ENCODE measurements at places on chromosomes 1 and 21.

GRCh38 chr1:18849261-18849711 lies 10.2 kb downstream of the TAS1R2 start:
- DNase-seq, result no peak

DNA sequence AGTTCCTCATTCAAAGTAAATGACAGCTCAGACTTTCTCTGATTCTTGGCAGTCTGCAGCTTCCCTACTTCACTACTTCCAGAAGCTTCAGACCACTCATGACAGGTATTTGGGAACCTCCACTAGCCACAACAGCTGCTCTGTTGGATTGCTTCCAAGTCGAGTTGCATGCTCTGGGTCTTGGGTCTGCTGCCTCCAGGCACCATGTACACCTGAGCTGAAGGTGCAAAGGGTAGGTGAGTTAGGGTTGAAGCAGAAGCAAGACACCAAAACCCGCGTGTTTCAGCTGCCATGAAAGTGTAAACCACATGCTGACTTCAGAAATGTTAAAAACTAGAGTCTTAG lies 62.7 kb downstream of the ZNF684 start:
- no peak for DNase-seq

DNA sequence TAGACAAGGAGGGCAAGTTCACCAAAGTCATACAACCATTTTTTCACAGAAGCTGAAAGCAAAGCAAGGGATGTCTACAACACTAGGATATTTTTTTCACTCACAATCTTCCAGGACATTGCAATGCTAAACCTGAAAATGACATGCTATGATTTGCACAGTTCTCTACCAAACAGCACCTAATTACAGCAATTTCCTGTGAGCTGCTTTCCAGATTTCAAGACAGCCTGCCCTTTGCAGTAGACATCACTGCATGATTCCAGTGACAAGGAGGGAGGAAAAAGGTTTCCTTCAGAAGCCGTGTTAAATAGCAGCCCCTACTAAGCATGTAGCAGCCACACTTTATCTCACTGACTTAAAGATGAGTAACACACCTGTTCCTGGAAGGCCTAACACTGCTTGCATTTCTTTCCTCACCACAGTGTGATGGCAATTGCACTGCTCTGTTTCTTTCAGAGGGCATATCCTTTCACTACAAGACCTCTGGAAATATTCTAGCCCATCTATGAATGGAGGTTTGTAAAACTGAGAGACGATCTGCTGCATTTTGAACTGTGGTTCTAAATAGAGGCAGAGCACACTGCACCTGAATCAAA lies 97.1 kb downstream of the DUSP10 start:
- DNase-seq, result no peak

DNA sequence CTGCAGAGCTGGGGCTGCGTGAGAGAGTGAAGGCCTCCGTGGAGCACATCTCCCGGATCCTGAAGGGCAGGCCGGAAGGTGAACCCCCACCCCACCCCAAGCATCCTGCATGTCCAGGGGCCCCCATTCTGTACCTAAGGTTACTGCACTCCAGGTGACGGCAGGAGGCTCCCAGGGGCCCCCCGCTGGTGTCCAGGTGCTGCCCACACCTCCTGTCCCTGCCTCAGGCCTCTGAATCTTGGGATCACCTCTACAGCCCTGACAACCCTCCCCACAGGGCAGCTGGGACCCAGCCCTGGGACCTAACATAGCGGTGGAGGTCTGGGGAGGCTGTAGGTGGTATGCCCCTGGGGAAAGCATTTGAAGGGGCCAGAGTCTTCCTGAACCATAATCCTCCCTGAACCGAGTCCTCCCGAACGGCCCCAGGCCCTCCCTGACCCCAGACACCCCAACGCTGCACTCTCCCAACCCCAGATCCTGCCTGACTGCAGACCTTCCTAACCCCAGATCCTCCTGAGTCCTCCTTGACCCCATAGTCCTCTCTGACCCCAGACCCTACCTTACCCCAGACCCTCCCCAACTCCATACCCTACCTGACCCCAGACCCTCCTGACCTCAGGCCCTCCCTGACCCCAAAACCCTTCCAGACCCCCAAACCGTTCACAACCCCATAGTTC lies 33.5 kb downstream of the TRIM11 start:
- DNase-seq, result no peak

DNA sequence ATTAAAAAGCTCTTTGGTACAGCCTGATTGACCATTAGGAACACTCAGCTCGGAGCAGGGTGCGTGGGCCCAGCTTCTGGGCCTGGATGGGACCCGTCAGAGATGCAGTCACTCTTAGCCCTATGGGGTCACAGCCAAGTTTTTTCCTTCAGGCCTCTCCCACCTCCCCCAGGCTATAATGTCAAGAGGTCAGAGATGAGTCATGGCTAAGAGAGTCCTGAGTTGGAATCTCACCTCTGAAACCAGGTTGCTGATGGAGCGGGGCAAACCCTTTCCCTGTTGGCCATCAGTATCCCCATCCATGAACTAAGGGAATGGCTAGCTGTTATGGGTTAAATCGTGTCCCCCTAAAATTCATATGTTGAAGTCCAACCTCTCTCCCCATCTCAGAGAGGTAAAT lies 195.9 kb upstream of the POU3F1 start:
- DNase-seq, result no peak

DNA sequence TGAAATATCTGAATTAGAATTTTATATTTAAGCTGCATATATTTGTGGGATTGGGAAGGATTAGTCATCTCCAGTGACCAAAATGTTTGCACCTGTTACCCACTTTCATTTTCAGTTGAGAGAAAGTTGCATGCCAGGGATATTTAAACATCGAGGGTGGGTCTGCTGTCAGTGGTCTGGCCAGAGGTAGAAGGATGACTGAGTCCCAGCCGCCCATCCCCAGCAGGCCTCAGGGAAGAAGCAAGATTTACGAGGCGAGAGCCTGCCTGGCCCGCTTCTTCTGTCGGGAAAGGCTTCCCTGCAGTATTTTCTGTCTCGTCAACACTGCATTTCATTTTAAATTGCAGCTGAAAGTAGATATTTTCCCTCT lies 1.4 kb upstream of the MAN1C1 start:
- no peak for DNase-seq

GRCh38 chr1:201912832-201913231 lies 24.1 kb downstream of the SHISA4 start:
- DNase-seq, result no peak

DNA sequence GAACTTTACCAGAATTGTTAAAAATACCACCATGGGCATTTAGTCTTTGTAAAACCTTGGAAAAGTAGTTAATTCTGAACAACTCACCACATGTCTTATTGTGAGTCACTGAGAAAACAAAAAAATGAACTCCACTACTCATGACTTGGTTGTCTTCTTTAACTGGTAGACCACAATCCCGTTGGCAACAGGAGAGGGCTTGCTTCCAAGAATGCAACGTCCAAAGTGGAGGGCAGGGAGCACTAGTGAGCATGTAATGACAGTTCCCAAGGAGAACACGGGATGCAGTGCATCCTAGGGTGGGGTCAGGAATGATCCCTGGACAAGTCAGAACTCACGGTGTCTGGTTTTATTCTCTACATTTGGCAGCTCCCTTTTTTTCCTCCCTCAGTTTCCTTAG lies 15.2 kb upstream of the HMCN1 start:
- DNase-seq, result no peak

GRCh38 chr1:21022279-21023040 lies 154.2 kb downstream of the EIF4G3 start:
- no peak for DNase-seq

DNA sequence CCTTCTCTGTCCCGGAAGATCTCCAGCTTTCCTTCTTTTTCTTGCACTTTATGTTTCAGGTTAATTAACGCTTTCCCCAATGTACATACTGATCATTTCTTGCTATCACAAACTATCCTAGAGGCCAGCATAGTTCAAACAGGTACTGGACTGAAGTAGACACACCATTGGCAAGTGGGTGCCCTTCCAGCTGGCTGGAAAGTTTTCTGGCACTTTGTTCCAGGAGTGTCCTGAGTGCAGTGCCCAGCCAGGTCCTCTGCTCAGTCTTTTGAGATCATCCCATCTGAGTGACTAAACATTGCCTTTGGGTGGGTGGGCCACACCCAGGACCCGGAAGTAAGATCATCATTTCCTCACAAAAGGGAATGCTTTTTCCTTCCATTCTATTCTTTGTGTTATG lies 15.0 kb upstream of the DUSP23 start:
- no peak for DNase-seq

GRCh38 chr1:237760951-237761350 lies 129.8 kb downstream of the ZP4 start:
- DNase-seq, result no peak

DNA sequence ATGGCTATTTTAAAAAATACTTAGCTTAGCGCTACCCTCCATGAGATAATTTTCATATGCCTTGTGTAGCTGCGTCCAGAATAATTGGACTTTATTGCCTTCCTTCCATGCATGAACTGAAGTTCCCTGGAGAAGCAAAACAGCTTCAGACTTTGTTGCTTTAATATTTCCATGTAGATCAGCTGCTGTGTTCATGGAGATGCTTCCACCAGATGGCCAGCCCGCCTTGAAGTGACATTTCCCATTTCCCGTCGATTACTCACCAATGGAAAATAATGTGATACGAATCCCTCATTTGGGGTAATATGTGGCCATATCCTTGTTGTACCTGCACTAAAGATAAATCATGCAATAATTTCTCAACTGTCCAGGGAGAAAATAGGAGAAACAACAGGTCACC lies 47.4 kb upstream of the CLDN14 start:
- no peak for DNase-seq

DNA sequence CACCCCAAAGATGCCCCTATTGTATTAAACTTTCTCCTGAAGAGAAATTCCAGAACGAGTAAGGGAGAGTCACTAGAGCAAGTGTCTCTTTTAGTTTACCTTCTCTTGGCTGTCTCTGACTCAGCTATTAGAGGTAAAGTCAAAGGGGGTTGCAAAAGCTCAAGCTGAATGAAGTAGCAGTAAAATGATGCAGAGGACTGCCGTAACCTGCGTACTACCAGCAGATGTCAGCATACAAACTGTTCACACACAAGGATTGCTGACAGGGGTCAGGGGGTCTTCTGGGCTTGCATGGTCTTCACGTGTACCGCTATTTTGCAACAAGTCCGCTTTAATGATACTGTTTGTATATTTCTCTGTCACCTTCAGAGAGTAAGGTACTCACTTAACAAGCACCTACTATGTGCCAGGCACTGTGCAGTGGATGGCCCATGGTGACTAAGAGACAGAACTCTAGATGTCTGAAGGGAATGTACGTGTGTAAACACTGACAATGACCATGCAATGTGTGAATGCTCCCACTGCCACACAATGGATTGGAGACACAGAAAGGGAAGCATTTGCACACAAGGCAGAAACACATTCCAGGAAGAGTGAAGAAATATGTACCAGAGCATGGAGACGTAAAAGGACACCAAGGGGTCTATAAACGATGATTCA lies 34.9 kb downstream of the CHML start:
- DNase-seq, result no peak

DNA sequence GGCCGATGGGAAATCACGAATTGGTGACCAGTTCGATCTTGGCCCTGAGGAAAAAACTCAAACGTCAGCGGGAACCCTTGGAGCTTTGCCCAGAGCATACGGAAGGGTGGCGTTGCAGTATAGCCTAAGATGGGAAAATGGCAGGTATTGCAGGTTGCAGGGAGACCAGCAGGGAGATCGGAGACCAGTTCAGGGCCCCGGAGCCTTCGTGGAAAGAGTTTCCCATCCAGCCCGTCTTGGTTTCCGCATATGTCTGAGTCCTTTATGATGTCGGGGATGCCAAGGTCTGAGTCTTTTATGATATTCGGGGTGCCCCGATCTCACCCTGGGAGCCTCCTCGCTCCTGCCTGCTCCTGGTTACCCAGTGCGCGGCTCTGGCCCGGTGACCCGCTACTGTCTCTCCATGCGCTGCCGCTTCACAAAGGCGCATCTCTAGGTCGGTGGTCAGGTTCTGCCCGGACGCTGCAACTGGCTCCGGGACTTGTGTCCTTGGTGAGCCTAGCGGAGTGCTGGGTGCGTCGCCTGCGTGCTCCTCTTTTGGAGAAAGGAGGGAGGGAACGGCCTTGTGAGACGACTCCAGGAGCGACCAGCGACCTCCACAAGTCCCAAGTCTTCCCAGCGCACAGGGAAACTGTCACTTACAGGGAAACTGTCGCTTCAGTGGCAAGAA lies 94.2 kb downstream of the PRKAB2 start:
- DNase-seq, result no peak

DNA sequence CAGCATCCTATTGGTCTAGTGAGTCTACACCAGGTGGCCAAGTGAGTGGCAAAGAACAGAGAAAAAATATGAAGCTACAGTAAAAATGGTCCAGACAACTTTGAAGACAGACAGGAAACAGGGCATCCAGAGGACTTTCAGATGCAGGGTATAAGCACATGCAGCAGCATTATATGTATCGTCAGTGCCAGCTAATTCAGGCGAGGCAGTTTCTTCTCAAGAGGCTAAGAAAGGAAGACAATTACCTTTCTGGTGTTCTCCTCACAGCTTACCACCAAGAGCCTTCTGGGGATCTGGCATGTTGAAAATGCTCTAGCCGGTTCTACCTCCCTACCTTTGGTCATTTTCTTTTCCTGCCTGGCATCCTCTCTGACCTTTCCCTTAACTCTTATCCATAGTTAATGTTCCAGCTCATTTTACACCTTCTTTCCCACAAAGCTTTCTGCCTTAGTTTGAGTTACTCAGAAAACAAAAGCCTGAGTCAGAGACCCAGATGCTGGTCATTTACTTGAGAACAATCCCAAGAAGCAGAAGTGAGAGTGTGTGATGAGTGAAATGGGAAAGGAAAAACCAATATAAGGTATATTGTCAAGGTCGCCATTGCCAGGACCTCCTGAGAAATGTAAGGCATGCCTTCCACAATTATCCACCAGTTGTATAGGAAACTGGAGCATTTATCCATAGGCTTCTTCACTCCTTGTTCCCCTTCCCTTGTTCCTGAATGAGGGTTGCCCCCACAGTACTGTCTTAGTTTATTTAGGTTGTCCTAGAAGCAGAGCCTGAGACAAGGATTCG lies 444.1 kb downstream of the PLPP3 start:
- no peak for DNase-seq

GRCh38 chr1:171420810-171421209 lies 64.5 kb upstream of the PRRC2C start:
- no peak for DNase-seq

- no peak for DNase-seq
Measured at GRCh38 chr1:156741481-156741983, 644 bp upstream of the MRPL24 start.

DNA sequence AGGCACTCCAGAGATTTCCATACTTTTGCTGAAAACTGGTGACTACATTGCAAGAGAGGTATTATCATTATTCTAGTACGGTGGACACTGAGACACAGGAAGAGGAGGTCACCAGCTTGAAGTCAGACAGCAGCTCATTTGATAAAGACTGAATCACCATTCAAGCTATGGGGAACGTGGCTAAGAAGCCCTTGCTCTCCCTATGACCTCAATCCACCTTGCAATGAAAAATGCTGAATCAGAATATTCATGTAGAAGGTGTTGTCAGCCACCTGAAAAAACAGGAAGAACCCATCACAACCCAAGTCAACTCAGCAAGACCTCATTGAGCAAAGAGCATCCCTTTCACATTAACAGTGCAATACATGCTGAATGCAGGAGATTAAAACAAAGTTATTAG lies 59.0 kb upstream of the FGGY start:
- no peak for DNase-seq
